ENCODE measurements at places on chromosomes 2 and 18.

GRCh38 chr18:9706081-9706935 lies 1.8 kb upstream of the RAB31 start:
- no peak overlapping the region for H3K4me3 ChIP-seq
- no peaks in the 10 kb centered on the region for H3K4me1 ChIP-seq
- no peaks in the 10 kb centered on the region for H3K36me3 ChIP-seq
- H3K27me3 ChIP-seq: no peaks in the 10 kb centered on the region
- no peak overlapping the region for H3K27ac ChIP-seq
- no peak for DNase-seq

- peaks cover 5% of the 10 kb centered on the region for H3K4me1 ChIP-seq
- no peak overlapping the region for H3K4me3 ChIP-seq
- H3K27ac ChIP-seq: no peak overlapping the region
- H3K36me3 ChIP-seq: no peaks in the 10 kb centered on the region
- H3K27me3 ChIP-seq: no peaks in the 10 kb centered on the region
- no peak for DNase-seq
These were observed 86.7 kb downstream of the FIGN start for GRCh38 chr2:163649080-163649479.

- no peak overlapping the region for H3K4me3 ChIP-seq
- H3K36me3 ChIP-seq: no peaks in the 10 kb centered on the region
- H3K27ac ChIP-seq: no peak overlapping the region
These were observed 9.5 kb downstream of the TRIB2 start for GRCh38 chr2:12726271-12726670.

- no peak for DNase-seq
- H3K36me3 ChIP-seq: peaks cover 6% of the 10 kb centered on the region
- no peaks in the 10 kb centered on the region for H3K4me1 ChIP-seq
These were observed 24.6 kb downstream of the FECH start for GRCh38 chr18:57561728-57562423.

DNA sequence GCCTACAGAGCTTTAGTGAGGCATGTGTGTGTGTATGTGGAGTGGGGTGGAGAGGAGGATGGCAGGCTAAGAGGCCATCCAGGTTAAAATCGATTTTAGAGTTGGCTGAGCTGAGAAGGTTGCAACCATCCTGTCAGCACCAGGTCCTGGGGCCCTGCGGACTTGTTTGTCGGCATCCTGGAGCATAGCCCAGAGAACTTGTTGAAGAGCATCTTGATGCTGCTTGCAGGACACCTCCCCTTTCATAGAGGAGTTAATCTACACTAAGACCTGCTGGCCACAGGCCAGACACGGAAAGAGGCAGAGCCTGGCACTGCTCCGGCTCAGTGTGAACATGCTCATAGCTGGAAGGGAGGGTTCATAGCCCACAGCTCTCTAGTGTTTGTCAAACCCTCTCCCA lies 72.1 kb upstream of the RGPD5 start:
- DNase-seq: no peak
- no peak overlapping the region for H3K4me3 ChIP-seq
- no peak overlapping the region for H3K27ac ChIP-seq
- no peaks in the 10 kb centered on the region for H3K27me3 ChIP-seq
- no peaks in the 10 kb centered on the region for H3K36me3 ChIP-seq

GRCh38 chr2:21544392-21544791 lies 420.6 kb downstream of the TDRD15 start:
- no peaks in the 10 kb centered on the region for H3K27me3 ChIP-seq
- no peak for DNase-seq
- no peaks in the 10 kb centered on the region for H3K36me3 ChIP-seq

DNA sequence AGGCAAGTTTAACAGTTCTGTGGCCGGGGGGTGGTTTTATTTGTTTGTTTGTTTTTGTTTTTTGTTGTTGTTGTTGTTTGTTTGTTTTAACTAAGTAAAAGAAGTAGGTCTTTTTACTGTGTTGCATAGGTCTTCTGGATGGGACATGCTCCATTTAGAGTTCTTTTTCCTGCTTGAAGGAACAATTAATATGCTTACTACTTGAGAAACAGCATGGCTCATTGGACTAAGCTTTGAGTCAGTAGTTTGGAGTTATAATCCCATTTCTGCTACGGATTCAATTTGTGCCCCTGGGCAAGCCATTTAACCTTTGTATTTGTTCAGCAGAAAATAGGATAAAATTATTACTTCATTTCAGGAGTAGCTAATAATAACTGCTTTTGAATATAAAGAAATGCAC lies 8.7 kb upstream of the ACVR2A start:
- no peak for DNase-seq
- H3K36me3 ChIP-seq: no peaks in the 10 kb centered on the region
- peaks cover 3% of the 10 kb centered on the region for H3K27me3 ChIP-seq
- no peak overlapping the region for H3K27ac ChIP-seq

GRCh38 chr2:42176992-42177738 lies 8.0 kb downstream of the EML4 start:
- H3K27ac ChIP-seq: no peak overlapping the region
- no peak for DNase-seq
- H3K4me1 ChIP-seq: peaks cover 19% of the 10 kb centered on the region
- H3K4me3 ChIP-seq: no peak overlapping the region
- no peaks in the 10 kb centered on the region for H3K36me3 ChIP-seq
- H3K27me3 ChIP-seq: no peaks in the 10 kb centered on the region

- no peak for DNase-seq
- H3K27me3 ChIP-seq: peaks cover 5% of the 10 kb centered on the region
- no peaks in the 10 kb centered on the region for H3K36me3 ChIP-seq
- H3K4me3 ChIP-seq: no peak overlapping the region
- no peaks in the 10 kb centered on the region for H3K4me1 ChIP-seq
- H3K27ac ChIP-seq: no peak overlapping the region
These were observed 14.8 kb upstream of the IMP4 start for GRCh38 chr2:130327703-130328527.

- H3K27me3 ChIP-seq: peaks cover 3% of the 10 kb centered on the region
- no peaks in the 10 kb centered on the region for H3K4me1 ChIP-seq
- H3K27ac ChIP-seq: no peak overlapping the region
- H3K36me3 ChIP-seq: no peaks in the 10 kb centered on the region
- no peak for DNase-seq
These were observed 526 bp downstream of the CHN1 start for GRCh38 chr2:175004730-175004979.

DNA sequence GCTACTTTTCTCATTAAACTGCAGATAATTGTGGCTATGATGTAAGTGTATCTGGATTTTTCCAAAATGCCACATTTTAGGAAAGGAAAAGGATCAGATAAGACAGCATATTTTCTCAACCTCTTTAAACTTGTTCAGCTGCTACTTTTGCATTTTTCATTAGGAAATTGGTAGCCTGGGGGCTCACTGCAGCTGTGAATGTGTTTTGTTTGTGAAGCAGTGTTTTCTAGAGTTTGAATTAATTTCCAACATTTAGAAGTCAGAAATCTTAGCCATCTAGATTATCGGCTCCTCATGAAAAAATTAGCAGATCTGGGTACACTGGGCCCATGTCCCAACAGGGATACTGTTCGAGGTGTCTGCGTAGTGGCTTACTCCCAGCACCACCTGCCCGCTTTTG lies 56.3 kb upstream of the ZDBF2 start:
- no peak for DNase-seq
- H3K27ac ChIP-seq: no peak overlapping the region
- peaks cover 3% of the 10 kb centered on the region for H3K27me3 ChIP-seq
- no peak overlapping the region for H3K4me3 ChIP-seq

GRCh38 chr2:45776160-45776955 lies 124.9 kb downstream of the PRKCE start:
- H3K4me1 ChIP-seq: no peaks in the 10 kb centered on the region
- no peak overlapping the region for H3K4me3 ChIP-seq
- no peak overlapping the region for H3K27ac ChIP-seq
- H3K27me3 ChIP-seq: no peaks in the 10 kb centered on the region

DNA sequence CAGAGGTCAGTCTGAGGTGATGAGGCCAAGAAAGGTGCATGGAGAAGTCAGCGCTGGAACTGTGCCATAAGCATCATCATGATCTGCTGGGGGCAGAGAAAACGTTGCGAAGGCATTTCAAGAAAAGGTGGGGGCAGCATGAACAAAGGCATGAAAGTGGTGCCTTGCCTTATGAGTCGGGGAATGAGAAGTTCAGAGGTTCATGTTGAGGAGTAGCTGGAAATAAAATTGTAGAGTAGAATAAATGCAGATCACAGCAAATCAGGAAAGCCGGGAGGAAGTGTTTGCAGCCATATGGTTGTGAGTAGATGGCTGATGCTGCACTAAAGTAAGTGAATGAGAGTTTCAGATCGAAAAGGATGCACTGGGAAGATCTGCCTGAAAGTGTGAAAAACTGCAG lies 72.1 kb upstream of the ARL5A start:
- H3K36me3 ChIP-seq: no peaks in the 10 kb centered on the region
- no peak for DNase-seq
- H3K27ac ChIP-seq: no peak overlapping the region
- no peaks in the 10 kb centered on the region for H3K4me1 ChIP-seq

DNA sequence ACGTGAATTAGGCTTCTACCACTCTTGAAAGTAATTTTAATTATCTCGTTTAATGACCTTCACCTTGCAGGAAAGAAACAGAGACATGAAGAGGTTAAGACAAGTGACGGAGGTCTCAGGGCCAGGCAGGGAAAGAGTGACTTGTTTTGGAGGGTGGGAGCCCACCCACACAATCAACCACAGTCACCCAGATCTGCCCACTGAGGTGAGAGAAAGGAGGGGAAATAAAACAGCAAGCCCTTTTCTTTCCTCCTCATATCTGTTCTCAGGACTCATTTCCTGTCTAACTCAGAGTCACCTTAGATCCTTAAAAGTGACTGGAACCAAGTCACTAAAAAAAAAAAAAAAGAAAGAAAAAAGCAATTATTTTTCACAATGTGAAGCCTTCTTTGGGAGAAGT lies 26.8 kb downstream of the ATP8B1 start:
- H3K4me3 ChIP-seq: no peak overlapping the region
- H3K27ac ChIP-seq: peak overlapping the region; percentile 23
- H3K36me3 ChIP-seq: no peaks in the 10 kb centered on the region
- peaks cover 31% of the 10 kb centered on the region for H3K4me1 ChIP-seq
- H3K27me3 ChIP-seq: no peaks in the 10 kb centered on the region

DNA sequence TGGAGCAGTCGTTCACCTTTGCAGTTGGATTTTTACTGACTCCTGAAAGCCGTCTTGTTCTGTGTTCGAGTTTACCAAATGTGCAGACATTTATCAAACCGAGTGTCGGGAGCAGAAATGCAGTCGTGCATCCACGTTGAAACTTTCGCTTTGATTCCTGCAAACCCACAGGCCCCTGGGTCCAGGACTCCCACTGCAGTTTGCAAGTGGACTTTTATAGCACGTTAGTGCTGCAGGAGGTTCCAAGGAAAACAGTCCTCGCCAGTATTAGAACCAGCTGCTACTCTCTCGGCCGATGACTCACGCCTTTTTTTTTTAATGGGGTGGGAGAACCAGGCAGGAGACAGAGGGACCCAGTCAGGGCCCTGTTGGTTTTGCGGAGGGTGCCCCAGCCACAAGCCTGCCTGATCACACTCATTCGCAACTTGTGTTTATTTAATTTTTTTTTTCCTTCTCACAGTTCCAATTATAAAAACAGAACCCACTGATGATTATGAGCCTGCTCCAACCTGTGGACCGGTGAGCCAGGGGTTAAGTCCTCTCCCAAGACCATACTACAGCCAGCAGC lies 90.1 kb downstream of the NFATC1 start:
- H3K4me1 ChIP-seq: no peaks in the 10 kb centered on the region
- DNase-seq: peak; percentile 8
- H3K27me3 ChIP-seq: no peaks in the 10 kb centered on the region
- no peak overlapping the region for H3K4me3 ChIP-seq
- no peak overlapping the region for H3K27ac ChIP-seq

DNA sequence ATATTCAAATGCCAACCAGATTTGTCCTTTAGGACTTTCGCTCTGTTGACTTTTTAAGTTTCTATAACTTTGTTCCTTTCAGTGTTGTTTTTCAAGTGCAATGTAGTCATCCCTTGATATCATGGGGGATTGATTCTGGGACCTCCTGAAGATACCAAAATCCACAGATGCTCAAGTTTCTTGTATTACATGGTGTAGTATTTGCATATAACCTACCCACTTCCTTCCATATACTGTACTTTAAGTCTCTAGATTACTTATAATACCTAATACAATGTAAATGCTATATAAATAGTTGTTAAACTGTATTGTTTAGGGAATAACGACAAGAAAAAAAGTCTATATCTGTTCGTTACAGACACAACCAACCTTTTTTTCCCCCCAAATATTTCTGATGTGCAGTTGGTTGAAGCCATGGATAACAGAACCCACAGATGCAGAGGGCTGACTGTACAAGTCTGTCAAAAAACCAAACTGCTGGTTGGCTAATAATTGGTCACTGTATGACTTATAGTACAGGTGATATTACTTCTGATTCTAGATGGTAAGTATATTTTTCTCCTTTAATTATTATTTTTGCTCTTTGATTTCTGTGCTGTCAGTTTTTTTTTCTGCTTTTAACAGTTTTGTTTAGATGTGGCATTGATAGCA lies 201.7 kb upstream of the STON1 start:
- DNase-seq: no peak
- H3K36me3 ChIP-seq: no peaks in the 10 kb centered on the region
- peaks cover 13% of the 10 kb centered on the region for H3K4me1 ChIP-seq
- H3K27ac ChIP-seq: no peak overlapping the region
- H3K27me3 ChIP-seq: no peaks in the 10 kb centered on the region

DNA sequence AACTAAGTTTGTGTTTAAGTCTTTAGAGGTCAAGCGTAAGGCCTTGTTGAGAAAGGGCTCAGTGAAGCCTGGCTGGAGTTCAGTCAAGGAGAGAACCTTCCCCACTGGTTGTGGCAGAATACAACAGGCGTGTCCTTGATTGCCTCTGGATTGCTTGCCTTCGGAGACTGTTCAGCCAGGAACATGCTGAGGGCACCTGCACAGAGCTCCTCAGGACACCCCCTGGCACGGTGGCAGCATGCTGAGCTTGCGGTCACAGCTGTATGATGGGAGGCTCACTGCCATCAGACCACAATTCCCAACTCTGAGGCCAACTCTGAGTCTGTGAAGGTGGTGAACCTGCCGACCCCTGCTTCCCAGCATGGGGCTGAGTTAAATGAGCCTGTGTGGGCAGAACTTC lies 130.0 kb downstream of the LPIN1 start:
- H3K27ac ChIP-seq: no peak overlapping the region
- H3K4me3 ChIP-seq: no peak overlapping the region
- no peak for DNase-seq
- no peaks in the 10 kb centered on the region for H3K36me3 ChIP-seq

GRCh38 chr2:166074430-166074829 lies 53.4 kb downstream of the SCN1A start:
- no peak overlapping the region for H3K4me3 ChIP-seq
- H3K27me3 ChIP-seq: no peaks in the 10 kb centered on the region
- no peak overlapping the region for H3K27ac ChIP-seq
- H3K4me1 ChIP-seq: no peaks in the 10 kb centered on the region
- no peaks in the 10 kb centered on the region for H3K36me3 ChIP-seq

- H3K4me1 ChIP-seq: no peaks in the 10 kb centered on the region
- no peaks in the 10 kb centered on the region for H3K36me3 ChIP-seq
- no peak overlapping the region for H3K4me3 ChIP-seq
- H3K27me3 ChIP-seq: no peaks in the 10 kb centered on the region
- H3K27ac ChIP-seq: no peak overlapping the region
These were observed 130.1 kb downstream of the LNPK start for GRCh38 chr2:175872005-175872348.
